ENCODE measurements at places on chromosomes 1 and 21.

DNA sequence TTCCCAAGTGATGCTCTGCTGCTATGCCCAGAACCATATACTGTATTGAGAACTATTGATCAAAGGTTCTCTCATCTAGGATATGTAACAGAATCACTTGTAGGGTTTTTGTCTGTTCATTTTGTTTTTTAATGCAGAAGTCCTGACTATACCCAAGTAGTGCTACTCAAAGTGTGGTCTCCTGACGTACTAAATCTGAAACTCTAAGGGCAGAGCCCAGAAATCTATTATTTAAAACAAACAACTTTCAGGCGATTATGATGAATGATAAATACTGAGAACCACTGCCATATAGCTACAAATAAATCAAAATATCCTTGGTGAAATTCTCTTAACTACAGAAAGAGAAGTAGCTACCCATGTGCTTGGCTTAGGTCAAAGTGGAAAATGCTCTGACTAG, 10.1 kb downstream of the ZZZ3 start:
- no peak for DNase-seq

- DNase-seq: no peak
These were observed 56.5 kb upstream of the SELENON start for GRCh38 chr1:25743164-25744139.

GRCh38 chr1:10429868-10430215, 391 bp upstream of the CENPS start:
- no peak for DNase-seq

GRCh38 chr1:110675060-110675791, 486 bp upstream of the KCNA3 start:
- DNase-seq: no peak

DNA sequence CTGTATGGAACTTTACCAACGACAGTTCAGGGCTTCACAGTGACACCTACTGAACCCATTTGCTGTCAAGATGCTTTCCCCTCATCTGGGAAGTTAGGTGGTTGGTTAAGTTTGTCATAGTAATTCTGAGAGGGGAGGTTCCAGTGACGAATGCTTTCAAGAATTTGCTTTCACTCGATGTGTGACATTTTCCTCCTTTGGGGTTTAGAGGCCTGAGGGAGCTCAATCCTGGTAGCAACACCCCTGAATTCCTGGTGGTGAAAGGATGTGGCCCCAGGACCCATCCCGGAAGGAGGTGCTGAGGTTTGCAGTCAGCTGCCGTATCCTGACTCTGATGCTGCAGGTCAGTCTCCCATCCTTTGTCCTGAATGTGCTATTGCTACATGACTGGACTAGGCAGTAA, 2.8 kb downstream of the PIGV start:
- no peak for DNase-seq

- no peak for DNase-seq
These were observed 218.5 kb downstream of the PBX1 start for GRCh38 chr1:164777518-164777917.
